ENCODE measurements at places on chromosomes 12 and 14.

DNA sequence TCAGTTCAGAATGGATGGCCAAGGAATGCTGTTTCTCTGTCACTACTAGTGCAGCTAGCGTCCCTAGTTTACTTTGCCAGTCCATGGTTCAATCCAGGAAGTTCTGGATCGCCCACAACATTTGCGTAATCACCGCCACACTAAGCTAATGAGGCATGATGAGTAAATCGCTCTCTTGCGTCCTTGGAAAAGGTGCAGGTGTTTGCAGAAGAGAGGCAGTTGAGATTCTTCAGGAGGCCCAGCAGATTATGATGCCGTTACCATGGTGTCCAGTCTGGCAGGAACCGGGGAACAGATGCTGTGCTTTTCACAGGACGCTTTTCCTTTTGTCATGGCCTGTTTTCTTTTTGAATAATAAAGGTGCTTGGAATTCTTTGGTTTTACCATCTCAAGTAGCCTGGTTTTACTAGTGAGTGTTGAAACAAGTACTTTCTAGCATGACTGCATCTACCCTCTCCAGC lies 9.0 kb downstream of the TPH2 start:
- DNase-seq = no peak

- DNase-seq = peak; percentile 85
These were observed 14.6 kb upstream of the NR4A1 start for GRCh38 chr12:52036587-52037171.

DNA sequence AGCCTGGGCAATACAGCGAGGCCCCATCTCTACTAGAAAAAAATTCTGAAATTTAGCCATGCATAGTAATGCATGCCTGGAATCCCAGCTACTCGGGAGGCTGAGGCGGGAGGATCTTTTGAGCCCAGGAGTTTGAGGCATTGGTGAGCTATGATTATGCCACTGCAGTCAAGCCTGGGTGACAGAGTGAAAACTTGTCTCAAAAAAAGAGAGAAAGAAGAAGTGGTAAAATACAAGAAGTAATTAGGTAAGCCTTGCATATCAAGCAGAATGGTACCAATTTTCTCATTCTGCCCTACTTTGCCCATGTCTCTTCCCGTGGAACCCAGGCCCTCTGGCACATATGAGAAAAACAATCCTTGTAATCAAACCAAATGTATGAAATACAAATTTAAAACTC lies 70.7 kb downstream of the SUSD6 start:
- no peak for DNase-seq

GRCh38 chr12:91017043-91017442 lies 12.3 kb upstream of the EPYC start:
- DNase-seq = no peak

DNA sequence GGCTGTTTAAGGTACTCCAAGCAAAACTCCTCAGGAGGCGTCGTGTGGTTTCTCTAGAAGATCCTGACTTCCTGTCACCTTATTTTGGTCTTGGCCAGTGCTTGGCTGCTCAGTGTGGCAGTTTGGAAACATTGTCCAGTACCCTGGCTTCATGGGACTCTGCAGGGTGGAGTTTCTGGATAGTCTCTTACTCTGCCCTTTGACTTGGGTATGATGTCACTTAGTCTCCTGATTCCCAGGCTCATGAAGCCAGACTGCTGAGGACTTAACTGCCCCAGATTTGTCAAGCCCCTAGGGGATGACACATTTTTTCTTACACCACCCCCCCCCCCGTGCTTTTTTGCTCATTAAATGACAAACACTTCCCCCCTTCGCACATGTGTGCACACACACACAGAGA lies 82.7 kb downstream of the ADCK1 start:
- no peak for DNase-seq

All from nucleus accumbens (tissue), 56 donors.